ENCODE measurements at places on chromosomes 6 and 20.

DNA sequence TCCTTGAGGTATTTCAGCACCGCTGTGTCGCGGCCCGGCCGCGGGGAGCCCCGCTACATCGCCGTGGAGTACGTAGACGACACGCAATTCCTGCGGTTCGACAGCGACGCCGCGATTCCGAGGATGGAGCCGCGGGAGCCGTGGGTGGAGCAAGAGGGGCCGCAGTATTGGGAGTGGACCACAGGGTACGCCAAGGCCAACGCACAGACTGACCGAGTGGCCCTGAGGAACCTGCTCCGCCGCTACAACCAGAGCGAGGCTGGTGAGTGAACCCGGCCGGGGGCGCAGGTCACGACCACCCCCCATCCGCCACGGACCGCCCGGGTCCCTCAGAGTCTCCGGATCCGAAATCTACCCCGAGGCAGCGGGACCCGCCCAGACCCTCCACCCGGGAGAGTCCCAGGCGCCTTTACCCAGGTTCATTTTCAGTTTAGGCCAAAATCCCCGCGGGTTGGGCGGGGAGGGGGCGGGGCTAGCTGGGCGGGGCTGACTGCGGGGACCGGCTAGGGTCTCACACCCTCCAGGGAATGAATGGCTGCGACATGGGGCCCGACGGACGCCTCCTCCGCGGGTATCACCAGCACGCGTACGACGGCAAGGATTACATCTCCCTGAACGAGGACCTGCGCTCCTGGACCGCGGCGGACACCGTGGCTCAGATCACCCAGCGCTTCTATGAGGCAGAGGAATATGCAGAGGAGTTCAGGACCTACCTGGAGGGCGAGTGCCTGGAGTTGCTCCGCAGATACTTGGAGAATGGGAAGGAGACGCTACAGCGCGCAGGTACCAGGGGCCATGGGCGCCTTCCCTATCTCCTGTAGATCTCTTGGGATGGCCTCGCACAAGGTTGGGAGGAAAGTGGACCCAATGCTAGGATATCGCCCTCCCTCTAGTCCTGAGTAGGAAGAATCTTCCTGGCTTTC, 693 bp downstream of the HLA-F start:
- DNase-seq = peak; percentile 80

DNA sequence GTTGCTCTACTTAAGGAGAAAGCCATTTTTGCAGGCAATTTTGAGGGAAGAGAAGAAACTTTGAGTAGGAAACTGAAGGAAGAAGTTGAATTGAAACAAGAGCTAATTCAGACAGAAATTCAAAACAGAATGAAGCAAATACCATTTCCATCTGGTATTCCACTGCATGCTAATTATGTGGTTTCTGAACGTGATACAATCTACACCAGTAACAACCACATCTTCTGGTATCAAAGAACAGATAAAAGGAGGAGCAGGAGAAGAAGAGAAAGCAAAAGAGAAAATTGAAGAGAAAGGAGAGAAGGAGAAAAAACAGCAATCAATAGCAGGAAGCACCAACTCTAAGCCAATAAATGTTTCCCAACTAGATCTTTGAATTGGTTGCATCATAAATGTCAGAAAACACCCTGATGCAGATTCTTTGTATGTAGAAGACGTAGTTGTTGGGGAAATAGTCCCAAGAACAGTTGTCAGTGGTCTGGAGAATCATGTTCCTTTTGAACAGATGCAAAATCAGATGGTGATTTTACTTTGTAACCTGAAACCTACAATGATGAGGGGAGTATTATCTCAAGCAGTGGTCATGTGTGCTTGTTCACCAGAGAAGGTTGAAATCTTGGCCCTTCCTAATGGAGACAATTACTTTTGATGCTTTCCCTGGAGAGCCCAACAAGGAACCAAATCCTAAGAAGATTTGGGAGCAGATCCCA, 132.4 kb downstream of the MACROD2 start:
- DNase-seq = no peak

- DNase-seq = no peak
These were observed 207.0 kb downstream of the SLC24A3 start for GRCh38 chr20:19419396-19419795.

DNA sequence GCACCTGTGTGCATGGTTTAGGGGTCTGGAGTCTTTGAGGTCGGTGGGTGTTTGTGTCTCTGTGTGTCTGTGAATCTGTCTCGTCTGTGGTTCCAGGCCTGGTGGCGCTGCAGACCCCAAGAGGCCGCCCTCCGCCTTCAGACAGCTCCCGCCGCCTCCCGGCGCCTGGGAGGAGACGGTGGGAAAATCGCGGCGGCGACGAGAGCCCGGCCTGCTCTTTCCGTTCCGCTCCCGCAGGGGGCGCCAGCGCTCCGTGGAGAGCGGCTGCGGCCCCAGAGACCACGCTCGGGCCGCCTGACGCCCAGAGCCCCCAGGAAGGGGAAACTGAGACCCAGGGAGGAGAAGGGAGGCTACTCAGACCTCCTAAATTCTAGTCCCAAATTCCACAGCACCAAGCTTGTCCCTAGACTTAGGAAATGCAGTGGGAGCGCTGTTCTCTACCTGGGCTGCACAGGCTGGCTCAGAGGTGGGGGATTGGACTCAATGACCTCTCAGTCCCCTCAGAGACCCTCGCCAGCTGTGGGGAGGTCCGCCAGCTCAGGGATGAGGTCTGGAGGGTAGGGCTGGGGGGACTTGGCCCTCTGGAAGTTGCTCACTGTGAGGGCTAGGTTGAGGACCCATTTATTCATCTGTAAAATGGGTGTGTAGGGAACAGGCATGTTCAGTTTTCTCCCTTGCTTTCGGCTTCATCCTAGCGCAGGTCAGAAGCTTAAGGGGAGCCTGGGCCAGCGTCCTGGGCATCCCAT, 36.9 kb upstream of the BLCAP start:
- DNase-seq = peak; percentile 91

GRCh38 chr20:20188647-20189046, 136.3 kb downstream of the CFAP61 start:
- no peak for DNase-seq

- peak; percentile 46 for DNase-seq
These were observed 216.3 kb upstream of the ECI2 start for GRCh38 chr6:4351520-4352321.

DNA sequence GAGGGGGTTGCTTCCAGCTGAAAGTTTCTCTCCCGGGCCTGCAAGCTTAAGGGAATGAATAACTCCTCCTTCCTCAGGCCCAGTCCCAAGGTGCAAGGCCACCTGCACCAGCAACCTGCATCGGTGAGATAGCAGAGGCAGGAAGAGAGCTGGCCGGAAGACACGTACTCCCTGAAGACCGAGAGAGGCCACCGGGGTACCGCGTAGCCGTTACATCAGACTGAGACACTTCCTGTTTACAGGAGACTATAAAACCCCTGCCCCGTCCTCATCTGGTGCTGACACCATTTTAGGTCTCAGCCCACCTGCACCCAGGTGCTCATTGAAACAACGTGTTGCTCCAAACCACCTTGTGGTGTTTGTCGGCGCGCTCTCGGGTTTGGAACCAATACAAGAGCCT, 60.5 kb upstream of the PRND start:
- no peak for DNase-seq

DNA sequence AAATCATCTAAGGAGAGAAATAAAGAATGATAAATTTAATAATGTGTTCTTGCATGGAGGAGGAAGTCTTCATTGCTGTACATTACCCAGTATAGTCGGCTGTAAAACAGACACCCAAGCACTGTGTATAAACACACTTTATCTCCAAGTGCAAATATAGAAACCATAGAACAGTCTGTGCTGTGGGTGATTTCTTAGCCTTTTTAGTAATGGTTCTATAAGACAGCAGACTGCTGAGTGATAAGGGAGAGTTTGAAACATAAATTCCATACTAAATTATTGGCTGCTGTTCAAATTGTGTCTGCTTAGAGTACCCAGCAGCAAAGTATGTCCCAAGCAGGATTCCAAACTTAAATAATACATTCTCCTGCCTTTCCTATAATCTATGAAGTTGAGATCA, 4.6 kb downstream of the FILIP1 start:
- no peak for DNase-seq

- DNase-seq = no peak
These were observed 541.6 kb downstream of the TFAP2B start for GRCh38 chr6:51360287-51360686.

GRCh38 chr20:4883546-4883945, 117.8 kb downstream of the SLC23A2 start:
- DNase-seq = no peak

Measured in iPS-NIHi11 (cell line).